ENCODE measurements at places on chromosomes 11 and 22.

DNA sequence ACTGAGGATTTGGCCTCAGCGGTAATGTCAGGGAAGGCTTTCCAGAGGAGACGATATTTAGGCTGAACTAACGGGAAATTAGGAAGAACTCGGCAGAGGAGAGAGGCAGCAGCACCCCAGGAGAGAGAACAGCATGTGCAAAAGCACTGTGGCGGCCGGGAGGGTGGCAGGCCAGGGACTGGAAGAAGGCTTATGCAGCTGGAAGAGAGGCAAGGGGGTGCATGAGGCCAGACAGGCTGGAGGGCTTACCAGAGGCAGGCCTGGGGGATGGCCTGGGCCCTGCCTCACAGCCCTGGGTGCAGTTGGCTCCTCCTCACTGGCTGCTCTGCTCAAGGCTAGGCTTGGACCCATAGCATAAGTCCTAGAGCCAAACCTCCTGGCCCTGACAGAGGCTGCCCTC lies 7.7 kb upstream of the NPAS4 start:
- DNase-seq, result no peak

DNA sequence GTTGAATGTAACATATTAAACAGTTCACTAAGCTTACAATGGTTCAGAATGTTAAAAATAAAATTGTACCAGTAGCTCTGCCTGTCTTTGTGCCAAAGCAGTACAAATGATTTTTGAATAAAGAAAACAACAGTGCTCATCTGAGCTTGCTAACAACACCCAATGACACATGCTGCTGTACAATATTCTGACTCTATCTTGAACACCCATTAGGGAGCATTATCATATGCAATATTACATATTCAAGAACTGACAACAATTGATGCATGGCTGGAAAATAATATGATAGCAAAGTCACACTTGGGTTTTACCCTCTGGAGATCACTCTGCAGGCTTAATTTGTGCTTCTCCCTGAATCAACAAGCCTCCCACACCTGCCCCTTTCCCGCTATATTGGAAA lies 953.7 kb downstream of the OPCML start:
- no peak for DNase-seq

- DNase-seq, result no peak
Measured at GRCh38 chr11:2460540-2461252, 15.9 kb downstream of the KCNQ1 start.

DNA sequence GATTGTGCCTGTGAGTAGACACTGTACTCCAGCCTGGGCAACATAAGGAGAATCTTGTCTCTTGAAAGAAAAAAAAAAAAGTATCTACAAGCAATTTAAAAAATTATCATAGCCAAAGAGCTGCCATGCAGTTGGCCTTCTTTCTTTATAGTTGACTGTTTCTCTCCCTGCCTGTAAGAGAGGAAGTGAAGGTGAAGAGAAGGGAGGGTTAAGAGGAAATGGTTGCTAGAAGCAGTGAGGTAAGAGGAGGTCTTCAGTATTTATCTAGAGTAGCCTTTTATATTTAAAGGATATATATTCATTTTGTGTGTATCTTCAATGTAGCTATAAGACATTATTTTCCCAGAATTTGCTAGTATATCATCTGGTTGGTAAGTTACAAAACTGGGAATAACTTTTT lies 217.9 kb downstream of the TMEM135 start:
- no peak for DNase-seq

Data from T-helper 9 cell (primary cell).